ENCODE measurements at places on chromosomes 12 and 14.

- DNase-seq: no peak
These were observed 188.2 kb upstream of the FRMD6 start for GRCh38 chr14:51463461-51463860.

- DNase-seq: no peak
These were observed 6.2 kb downstream of the APAF1 start for GRCh38 chr12:98651328-98651727.

DNA sequence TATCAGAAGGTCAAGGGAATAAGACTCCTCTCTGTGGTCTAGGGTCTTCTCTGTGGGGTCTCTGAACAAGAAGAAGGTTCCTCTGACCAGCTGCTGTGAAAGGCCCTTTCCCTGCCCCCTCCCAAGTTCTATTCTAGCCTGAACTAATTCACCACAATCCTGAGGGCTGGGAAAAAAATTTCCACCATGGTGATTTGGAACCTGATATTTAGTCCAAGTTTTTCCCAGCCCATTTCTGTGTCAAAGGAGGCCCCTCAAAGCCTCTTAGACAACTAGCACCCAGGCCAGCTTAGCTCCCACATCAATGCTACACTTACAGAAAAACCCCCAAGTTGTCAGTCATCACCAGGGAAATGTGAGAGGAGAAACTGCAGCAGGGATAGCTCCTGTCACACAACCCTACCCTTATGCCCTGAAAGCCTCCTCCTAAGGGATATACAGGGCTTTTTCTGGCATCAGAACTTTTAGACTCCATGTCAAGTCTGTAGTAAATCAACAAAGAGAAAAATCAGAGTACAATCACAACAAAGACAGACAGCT lies 4.5 kb downstream of the FMNL3 start:
- DNase-seq: no peak

DNA sequence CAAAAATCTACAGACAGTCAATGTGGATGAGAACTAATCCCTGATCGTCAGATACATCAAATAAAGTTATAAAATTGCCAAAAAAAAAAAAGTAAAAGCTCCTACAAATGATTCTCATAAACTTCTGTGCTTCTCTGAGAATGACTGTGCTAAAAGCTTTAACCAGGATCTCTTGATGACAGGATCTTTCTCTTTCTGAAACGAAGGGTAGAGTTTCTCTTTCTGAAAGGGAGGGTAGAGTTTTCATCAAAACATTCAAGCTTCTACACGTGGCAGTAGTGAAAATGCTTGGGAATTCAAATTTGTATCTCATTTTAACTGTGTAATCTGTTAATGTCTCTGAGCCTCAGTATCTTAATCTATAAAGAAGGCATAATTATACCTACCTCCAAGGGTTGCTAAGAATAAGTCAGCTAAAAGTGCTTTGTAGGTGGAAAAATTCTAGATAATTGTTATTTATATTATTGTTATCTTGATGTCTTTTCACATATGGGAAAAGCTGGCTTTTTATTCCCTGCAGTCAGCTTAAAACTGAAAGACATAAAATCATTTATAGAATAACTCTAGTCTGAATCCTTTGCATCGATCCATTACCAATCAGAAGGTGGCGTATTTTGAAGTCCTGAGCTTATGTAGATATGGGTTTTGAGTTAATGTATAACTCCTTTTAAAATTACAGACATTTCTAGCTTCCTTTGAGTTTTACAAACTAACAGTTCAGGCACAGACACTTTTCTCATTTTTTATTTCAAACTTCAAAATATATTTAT lies 157.4 kb downstream of the DACT1 start:
- no peak for DNase-seq

- no peak for DNase-seq
These were observed 60.0 kb downstream of the PLEKHG7 start for GRCh38 chr12:92762773-92763172.

- DNase-seq: no peak
These were observed 218.3 kb upstream of the CRY1 start for GRCh38 chr12:107311682-107312081.

GRCh38 chr12:115598871-115599811 lies 678.4 kb downstream of the MED13L start:
- peak; percentile 51 for DNase-seq

- no peak for DNase-seq
These were observed 94.4 kb downstream of the CRACR2A start for GRCh38 chr12:3658327-3659163.

- DNase-seq: no peak
These were observed 1168.4 kb downstream of the TMEM121 start for GRCh38 chr14:106694638-106695393.

Measured in SK-N-DZ (cell line).